ENCODE measurements at places on chromosomes 6 and 20.

- DNase-seq = no peak
These were observed 3.7 kb downstream of the SCGN start for GRCh38 chr6:25655723-25656122.

GRCh38 chr6:94289131-94289530, 869.8 kb upstream of the EPHA7 start:
- no peak for DNase-seq

- no peak for DNase-seq
These were observed 177.7 kb upstream of the CDYL start for GRCh38 chr6:4598384-4598995.

DNA sequence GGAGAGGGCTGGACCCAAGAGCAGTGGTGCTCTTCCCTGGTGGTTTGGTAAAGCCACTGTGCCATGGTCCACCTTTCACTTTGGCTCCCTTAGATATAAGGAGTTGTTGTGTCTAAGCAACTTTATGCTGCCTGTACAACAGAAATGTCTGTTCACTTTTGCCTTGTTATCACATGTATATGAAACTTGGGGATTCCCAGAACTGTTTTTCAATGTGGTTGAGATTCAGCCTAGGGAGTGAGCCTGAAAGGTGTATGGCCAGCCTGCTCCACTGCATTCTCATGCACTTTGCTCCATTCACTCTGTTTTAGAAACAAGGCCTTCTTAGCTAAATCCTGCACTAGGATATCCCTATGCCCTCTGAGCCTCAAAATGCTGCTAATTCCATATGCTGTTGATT, 234.5 kb upstream of the THEMIS start:
- no peak for DNase-seq

DNA sequence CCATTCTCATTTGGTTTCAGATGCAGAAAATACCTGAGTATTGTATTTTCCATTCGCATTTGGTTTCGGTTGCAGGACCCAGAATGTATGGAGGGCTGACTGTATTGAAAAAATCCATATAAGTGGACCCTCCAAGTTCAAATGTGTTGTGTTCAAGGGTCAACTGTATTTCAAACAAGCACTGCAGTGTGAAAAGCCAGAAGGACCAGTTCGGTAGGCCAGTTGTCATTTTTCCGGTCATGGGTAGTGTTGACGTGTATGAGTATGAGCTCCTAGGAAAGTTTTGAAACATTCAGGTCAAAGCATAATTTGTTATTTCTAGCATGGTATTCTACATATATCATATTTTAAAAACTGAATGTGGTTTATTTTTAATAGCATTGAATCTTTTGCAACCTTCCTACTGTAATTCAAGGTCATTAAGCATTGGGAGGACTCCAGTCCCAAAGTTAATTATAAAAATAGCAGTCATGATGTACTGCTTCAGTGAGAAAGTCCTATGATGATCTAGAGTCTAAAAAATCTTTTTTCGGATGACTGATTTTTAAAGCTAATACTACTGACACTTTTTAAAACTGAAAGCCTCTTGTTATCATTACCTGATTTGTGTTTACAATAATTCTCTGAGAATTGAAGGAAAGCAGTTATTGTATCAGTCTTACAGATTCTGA, 18.9 kb downstream of the NHSL1 start:
- DNase-seq = no peak

GRCh38 chr20:47032933-47033578, 138.4 kb downstream of the EYA2 start:
- no peak for DNase-seq

DNA sequence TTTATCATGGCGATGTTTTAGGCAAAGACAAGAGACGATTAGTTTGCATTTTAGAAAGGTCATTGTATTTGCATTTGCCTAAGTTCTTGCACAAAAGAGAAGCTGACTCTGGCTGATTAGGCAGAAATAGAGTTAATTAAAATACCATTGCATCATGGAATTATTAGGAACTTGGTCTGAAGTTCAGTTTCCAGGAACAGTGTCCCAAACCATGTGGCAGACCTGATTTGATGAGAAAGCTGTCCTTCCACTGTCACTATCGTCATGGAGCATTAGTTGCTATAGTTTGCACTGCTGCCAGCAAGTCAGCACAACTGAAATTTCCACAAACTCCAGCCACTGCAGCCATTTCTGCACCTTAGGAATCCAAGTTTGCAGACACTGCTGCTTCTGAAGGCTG, 24.3 kb upstream of the MCUR1 start:
- no peak for DNase-seq

DNA sequence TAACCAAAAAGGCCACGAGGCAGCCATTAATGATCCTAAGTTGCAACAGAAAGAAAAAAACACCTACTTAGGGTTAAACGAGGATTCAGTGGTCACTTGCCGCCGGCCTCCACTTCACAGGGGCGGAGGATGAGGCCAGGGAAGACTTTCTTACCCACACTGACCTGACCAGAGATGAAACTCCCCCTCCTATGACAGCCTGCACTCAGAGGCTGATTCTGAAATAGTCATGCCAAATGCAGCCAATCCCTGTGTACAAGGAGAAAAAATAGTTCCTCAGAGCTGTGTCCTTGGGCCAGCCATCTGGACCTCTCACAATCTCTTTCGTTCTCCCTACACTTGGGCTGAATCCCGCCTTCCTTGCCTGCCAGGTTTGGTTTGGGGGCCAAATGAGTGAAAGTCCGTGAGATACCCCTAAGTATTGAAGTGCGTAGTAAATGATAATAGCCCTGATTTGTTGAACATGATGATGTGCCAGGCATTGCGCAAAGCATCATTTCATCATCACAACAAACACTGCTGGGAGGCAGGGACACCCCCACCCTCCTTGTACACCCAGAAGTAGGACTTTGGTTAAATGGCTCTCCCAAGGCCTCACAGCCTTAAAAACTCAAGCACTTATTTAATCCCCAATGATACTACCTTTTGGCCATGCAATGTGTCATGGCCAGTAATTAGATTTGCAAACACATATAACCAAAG, 3.2 kb upstream of the IRF4 start:
- no peak for DNase-seq

DNA sequence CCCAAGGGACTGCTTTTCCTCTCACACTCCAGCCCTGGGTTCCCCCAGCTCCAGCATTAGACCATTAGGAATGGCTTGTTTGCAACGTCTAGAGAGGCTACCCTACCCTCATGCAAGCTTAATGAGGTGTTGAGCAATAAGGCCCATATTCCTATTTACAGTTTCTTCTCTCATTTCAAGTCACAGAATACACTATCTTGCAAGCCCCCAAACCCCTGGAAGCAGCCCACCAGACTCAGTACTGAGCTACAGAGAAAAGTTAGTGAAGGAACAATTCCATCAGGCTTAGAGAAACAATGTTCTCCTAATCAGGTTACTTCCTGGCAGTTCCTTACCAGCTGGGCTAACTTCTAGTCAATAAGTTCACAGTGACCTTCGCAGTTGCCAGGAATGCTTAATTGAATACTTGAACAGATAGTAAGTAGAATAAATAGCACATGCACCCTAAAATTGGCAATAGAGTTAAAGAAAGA, 606.5 kb upstream of the NOX3 start:
- DNase-seq = no peak

GRCh38 chr6:43301081-43301870, 3.2 kb downstream of the SLC22A7 start:
- DNase-seq = no peak

GRCh38 chr6:67884442-67884841, 750.6 kb upstream of the ADGRB3 start:
- no peak for DNase-seq

DNA sequence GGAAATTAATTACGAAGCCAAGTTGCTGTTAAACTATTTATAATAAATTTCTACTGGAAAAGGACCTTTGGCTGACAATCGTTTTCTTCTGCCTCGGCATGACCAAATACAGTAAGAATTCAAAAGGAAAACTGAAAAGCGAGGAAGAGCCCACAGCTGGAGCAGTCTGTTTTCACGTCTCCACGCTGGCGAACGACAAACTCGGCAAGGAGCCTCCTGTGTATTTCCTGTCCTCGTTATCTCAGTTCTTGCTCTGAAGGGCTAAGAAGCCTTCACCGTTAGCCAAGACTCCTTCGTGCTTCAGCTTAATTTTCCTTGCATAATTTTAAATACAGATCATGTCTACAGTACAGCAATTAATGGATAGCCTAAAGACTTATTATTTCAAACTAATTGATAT, 214.3 kb upstream of the PLCB4 start:
- no peak for DNase-seq

- DNase-seq = no peak
These were observed 48.7 kb downstream of the KCTD20 start for GRCh38 chr6:36491378-36491965.

- no peak for DNase-seq
These were observed 54.2 kb downstream of the CNR1 start for GRCh38 chr6:88111991-88112390.

GRCh38 chr6:80333342-80333741, 226.9 kb downstream of the BCKDHB start:
- no peak for DNase-seq

- DNase-seq = peak; percentile 62
These were observed 3.5 kb downstream of the MYLK2 start for GRCh38 chr20:31822421-31823330.

- peak; percentile 15 for DNase-seq
These were observed 58.9 kb upstream of the SERINC1 start for GRCh38 chr6:122530440-122531046.

DNA sequence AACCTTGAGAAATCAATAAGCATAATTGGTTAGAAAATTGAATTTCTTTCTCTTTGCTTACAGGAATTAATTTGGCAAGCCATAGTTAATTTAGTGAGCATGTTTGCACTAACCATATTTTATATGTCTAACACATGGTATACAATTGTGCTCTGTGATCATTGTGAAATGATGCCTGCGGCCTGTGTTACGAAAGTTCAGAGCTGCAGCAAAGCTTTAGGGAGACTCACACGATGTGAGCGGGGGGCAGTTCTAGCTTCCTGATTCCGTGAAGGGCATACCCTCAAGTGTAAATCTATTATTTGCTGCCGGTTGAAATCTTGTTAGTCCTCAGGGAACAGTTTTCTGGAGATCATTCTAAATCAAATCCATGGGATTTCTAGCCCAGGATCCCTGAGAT, 25.5 kb upstream of the ADTRP start:
- no peak for DNase-seq

DNA sequence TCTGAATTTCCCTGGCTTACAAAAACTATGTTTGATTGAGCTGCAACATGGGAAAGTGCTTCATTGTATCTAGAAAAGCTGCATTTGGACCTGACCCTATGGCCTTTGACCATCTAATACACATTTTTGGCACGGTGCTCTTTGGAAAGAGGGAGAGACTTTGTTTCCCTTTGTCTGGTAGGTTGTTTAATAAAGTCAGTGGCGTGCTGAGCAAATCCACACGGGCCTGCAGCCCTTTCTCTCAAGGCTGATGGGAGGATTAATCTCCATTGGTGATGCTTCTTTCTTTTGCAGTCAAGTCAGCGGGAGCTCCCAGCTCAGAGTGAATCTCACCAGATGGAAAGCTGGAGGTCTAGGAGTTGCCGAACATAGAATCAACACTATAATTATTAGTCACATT, 314.7 kb upstream of the CNR1 start:
- DNase-seq = no peak

- no peak for DNase-seq
These were observed 30.1 kb downstream of the CDYL start for GRCh38 chr6:4806337-4806725.

DNA sequence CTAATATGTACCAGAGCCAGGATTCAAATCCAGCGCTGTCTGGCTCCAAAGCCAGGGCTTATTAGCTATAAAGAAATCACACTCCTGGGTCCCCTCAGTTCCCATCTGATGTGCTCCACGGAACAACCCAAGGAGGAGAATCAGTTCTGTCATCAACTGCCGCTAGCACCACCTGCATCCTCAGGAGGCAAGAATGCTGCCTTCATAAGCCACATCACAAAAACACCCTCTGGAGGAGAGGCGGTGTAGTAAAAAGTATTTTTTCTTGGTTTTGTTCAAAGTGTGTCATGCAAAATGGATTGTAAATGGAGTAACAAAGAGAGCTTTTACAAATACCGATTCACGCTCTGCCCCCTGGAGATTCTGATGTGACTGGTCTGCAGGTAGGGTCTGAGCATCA, 57.1 kb downstream of the TNFRSF21 start:
- DNase-seq = no peak

DNA sequence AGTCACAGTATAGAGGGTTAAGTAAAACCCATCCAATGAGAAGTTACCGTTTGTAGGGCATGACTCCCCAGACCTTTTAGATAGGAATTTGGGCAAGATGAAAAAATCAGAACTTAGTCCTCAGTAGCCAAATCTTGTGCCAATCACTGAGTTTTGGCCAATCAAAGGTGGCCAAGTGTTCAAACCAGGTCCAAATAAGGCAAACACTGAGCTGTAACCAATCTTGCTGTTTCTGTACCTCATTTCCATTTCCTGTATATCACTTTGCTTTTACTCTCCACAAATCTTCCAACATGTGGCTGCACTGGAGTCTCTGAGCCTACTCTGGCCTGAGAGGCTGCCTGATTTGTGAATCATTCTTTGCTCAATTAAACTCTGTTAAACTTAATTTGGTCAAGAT, 81.8 kb upstream of the GPR6 start:
- no peak for DNase-seq

- DNase-seq = no peak
These were observed 514 bp downstream of the DEFB129 start for GRCh38 chr20:227439-228105.

DNA sequence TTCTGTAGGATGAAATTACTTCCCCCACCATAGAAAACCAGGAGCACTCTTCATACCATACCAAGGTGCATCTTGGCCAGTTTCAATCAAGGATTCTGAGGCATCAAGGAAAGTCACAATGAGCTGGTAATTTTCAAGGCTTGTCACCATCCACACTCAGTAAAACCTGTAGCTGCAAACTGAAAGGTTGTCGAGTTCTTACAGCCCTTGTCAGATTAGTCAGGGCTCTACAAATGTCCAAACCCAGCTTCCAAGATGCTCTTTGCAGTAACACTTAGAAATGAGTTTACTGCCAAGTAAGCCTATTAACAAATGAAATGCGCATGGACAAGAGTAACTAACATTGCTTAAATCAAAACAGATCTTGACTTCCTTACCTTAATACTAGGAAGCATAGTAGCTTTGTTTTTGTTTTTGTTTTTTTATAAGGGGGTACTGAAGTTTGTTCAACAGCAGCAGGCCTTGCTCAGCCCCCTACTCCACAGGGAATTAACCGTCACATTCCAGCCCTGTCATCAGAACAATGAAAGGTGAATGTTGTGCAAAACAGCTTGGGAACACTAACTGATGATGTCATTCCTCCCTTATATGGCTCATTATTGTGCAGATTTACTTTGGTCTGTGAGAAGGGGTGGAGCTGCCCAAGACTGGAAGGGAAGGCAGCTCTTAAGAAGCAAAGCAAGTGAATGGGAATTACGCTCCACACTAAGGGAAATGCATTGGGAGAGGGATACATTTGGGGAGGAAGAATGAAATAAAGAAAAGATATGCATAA, 49.9 kb upstream of the TMEM30A start:
- DNase-seq = no peak
